Naive B cell (primary cell): ENCODE measurements at places on chromosomes 6 and 20.

DNA sequence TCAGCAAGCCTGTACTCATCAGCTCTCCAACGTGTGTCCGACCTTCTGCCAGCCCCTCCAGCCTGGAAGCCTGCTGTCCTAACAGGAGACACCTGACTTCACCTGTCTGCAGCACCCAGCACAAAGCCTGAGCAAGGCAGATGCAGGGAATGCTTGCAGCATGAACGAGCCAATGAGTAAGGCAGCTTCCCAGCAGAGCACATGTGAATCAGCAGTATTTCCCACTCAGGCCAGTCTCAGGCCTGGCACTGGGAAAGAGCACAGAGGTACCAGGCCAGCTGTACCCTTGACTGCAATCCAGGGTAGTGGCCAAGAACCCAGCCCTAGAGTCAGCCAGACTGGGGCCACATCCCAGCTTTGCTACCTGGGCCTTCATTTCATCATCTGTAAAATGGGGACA is 120.8 kb downstream of the MAFB start:
- no peak for DNase-seq

DNA sequence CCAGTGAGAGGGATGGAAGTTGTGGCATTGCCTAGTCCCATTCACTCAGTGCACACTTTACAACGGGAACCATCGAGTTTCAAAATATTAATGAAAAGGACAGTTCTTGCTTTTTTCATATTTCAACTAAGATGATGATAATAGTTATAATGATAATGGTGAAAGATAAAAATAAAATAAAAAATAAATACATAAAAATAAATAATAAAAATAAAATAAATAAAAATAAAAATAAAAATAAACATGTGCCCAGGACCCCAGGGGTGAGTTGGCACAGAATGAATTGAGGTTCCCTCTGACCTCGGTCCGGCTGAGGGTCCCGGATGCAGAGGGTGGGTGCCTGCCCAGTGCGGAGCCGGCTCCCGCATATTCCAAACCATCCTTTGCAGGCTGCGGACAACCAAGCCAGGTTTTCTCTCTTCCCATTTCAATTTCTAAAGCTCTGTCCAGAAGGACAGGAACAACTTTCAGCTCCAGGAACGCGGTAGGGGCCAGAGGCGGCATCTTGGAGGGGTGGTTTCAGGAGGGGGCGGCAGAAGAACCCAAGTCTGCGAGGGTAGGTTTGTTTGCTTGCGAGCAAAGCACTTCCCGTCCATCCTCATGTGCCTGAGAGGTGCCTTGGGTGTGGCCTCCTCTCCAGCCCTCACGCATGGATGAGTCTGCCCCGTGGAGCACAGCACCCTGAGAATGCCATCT is 236.8 kb downstream of the DLL1 start:
- no peak for DNase-seq

DNA sequence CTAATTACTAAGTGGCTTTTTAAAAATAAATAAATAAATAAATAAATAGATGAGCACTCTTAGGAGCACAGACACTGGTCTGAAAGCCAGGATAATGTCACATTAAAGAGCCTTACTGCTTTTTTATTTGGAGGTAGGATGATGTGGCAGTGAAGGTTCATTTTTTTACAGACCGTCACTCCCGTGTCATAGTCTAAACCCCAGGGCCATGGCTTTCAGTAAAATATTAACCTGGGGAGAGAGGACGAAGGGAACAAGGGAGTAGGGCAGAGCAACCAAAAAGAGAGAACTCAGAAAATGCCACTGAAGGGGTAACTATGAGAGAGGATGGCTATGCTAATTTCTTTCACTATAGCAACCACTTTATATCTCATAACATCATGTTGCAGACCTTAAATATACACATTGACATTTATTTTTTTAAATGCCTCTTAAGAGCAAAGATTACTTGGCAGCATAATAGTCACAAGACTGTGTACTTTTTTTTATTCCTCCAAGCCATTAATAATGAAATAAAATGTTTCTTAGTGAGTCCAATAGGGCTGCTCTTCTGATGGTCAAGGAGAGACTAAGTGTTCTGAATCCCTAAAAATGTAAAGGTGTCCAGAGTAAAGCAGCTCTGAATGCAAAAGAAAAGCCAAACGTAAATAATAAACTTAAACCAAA is 100.9 kb upstream of the SIM1 start:
- no peak for DNase-seq

GRCh38 chr20:15603978-15604805 is 969.1 kb downstream of the KIF16B start:
- DNase-seq = no peak

DNA sequence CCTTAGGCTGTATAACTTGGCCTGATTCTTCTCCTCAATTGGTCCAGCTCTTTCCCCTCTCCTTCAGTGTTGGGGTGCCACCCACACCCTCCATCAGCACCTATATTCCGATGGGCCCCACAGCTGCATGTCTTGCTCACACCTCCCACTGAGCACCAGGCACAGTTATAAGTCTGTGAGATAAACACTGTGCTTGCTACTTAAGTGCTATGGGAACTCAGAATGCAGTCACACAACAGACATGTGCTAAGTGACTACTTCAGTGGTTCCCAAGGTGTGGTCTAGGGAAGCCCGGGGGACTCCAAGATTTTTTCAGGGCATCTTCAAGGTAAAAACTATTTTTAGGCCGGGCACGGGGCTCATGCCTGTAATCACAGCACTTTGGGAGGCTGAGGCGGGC is 7.3 kb downstream of the ZC3H12D start:
- no peak for DNase-seq
